ENCODE measurements at places on chromosomes 3 and 15. TPM values are rescaled to one million over a fixed set of nuclear protein-coding genes. Genes with fewer than 3 reads are reported as not detected.

CCDC54 gene
- not detected for polyA plus RNA-seq

BSN gene
- under 0.01 TPM for polyA plus RNA-seq

KCNMB3 gene
- 0.31 TPM for polyA plus RNA-seq

NDN gene
- 0.75 TPM for polyA plus RNA-seq

ABI3BP gene
- polyA plus RNA-seq, result 0.59 TPM

TMEM266 gene
- polyA plus RNA-seq, result 0.03 TPM

EAF1 gene
- polyA plus RNA-seq, result 13.6 TPM

HESX1 gene
- 0.28 TPM for polyA plus RNA-seq

COPS2 gene
- polyA plus RNA-seq, result 114 TPM

SLC6A20 gene
- polyA plus RNA-seq, result 0.34 TPM

SNTN gene
- polyA plus RNA-seq, result not detected

SLC30A4 gene
- 3.8 TPM for polyA plus RNA-seq

SEMA6D gene
- polyA plus RNA-seq, result 0.67 TPM

AADACL2 gene
- not detected for polyA plus RNA-seq

IL17RB gene
- polyA plus RNA-seq, result 0.08 TPM

ALDH1A2 gene
- polyA plus RNA-seq, result 1.9 TPM

TRIM42 gene
- not detected for polyA plus RNA-seq

ZNF662 gene
- polyA plus RNA-seq, result 0.57 TPM

LDHAL6B gene
- not detected for polyA plus RNA-seq

GNAT1 gene
- not detected for polyA plus RNA-seq

PAQR9 gene
- not detected for polyA plus RNA-seq

ALG1L2 gene
- polyA plus RNA-seq, result not detected

RBP2 gene
- polyA plus RNA-seq, result not detected

P2RY1 gene
- polyA plus RNA-seq, result 1.1 TPM

CTXN2 gene
- polyA plus RNA-seq, result not detected

C15orf61 gene
- 2.6 TPM for polyA plus RNA-seq

B3GNT5 gene
- 66.6 TPM for polyA plus RNA-seq

ACKR4 gene
- 0.14 TPM for polyA plus RNA-seq

LPP gene
- 16.0 TPM for polyA plus RNA-seq

FAM81A gene
- 0.50 TPM for polyA plus RNA-seq

ELL3 gene
- polyA plus RNA-seq, result 10.6 TPM

HIGD2B gene
- not detected for polyA plus RNA-seq

GASK1A gene
- 0.58 TPM for polyA plus RNA-seq

NR1I2 gene
- polyA plus RNA-seq, result not detected

ANKRD63 gene
- polyA plus RNA-seq, result not detected

SAXO2 gene
- 2.2 TPM for polyA plus RNA-seq

PSMD6 gene
- polyA plus RNA-seq, result 95.2 TPM

CP gene
- not detected for polyA plus RNA-seq

INAFM2 gene
- 15.2 TPM for polyA plus RNA-seq

XCR1 gene
- 0.01 TPM for polyA plus RNA-seq

PLS1 gene
- polyA plus RNA-seq, result 10.3 TPM

GUCA1C gene
- 0.26 TPM for polyA plus RNA-seq

TMCO5A gene
- polyA plus RNA-seq, result not detected

INKA1 gene
- polyA plus RNA-seq, result 12.0 TPM

DHX36 gene
- 43.3 TPM for polyA plus RNA-seq

MCTP2 gene
- 21.2 TPM for polyA plus RNA-seq

SIDT1 gene
- polyA plus RNA-seq, result 0.12 TPM

CYP1A2 gene
- 0.09 TPM for polyA plus RNA-seq

VGLL3 gene
- 2.6 TPM for polyA plus RNA-seq

CRYGS gene
- 1.1 TPM for polyA plus RNA-seq

CHST13 gene
- not detected for polyA plus RNA-seq

CHRNA7 gene
- 0.93 TPM for polyA plus RNA-seq

DPP8 gene
- 21.6 TPM for polyA plus RNA-seq

ZMYND10 gene
- polyA plus RNA-seq, result 0.10 TPM

GPR156 gene
- polyA plus RNA-seq, result 0.08 TPM

TMC3 gene
- not detected for polyA plus RNA-seq

All from keratinocyte (primary cell).